ENCODE measurements at places on chromosomes 3 and 15. TPM values are rescaled to one million over a fixed set of nuclear protein-coding genes. Genes with fewer than 3 reads are reported as not detected.
A peak's percentile ranks its signal among the peaks of the same experiment; 100 is the strongest.

DNA sequence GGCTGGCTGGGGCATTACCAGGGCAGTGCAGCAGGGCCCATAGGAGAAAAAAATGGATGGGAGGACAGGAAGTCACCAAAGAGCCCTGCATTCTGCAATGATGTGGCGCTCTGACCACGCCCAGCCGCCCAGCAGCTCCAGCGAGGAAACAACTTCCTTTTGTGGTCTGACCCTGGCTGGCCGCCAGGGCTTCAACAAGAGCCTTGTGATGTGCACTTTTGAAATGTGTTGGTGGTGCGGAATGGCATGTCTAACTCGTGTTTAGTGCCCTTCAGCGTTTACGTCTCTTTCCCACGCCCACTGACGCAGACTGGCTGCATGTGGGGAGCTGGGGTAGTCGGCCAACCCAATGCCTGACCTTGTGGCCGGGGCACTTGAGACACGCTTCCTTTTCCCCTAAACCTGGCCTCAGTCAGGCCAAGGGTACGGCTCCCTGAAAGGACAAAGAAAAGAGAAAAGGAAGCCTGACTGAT lies 81.9 kb upstream of the CTNNB1 start:
- DNase-seq: peak; percentile 95

CPNE9 gene
- not detected for total RNA-seq

FRMD5 gene
- total RNA-seq: 0.39 TPM

DNA sequence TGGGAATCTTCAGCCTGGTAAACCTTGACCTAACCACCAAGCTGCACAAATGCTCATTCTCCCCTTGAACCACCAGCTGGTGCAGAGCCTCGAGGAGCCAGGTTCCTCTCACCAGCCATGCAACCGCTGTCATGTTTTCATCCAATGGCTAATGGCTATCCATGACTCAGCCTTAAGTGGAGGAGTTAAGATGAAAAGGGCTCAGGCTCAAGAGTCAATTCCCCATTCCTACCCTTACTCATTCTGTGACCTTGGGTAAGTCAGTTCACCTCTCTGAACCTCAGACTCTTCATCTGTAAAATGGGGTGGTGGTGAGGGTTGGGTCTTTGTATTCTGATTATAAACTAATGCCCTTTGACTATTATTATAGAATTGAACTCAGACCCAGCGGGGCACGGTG lies 515.6 kb downstream of the SHQ1 start:
- DNase-seq: peak; percentile 1

FAM81A gene
- total RNA-seq: 0.97 TPM

XCR1 gene
- 0.63 TPM for total RNA-seq

FBLN2 gene
- 494 TPM for total RNA-seq

GRCh38 chr15:50854601-50855490 lies 53.6 kb upstream of the AP4E1 start:
- DNase-seq: no peak

- no peak for DNase-seq
Measured at GRCh38 chr3:25177041-25177440, 251.0 kb upstream of the RARB start.

NANOGP8 gene
- 1.5 TPM for total RNA-seq

Measured in aorta (tissue), 5 donors.